ENCODE measurements at places on chromosomes 5 and 9.

GRCh38 chr9:121727295-121728020, 76.0 kb downstream of the DAB2IP start:
- no peak for DNase-seq

GRCh38 chr5:152673601-152674000, 268.5 kb upstream of the NMUR2 start:
- DNase-seq, result peak; percentile 59

DNA sequence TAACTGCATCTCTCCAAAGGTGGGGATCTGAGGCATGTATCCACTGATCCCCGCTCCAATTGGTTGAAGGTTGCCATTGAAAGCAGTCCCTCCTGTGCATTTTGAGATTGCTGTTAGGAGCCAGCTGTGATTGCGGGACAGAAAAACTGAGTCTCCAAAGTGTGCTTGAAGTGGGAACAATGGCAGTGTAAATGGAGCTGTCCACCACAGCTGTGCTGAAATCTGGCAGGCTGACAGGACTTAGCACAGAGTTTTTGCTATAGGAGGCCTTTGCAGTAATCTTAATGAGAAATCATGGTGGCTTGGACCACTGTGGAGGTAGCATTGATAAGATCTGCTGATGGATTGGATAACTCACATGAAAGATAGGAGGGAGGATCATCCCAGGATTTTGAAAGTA, 3.3 kb downstream of the RNF20 start:
- peak; percentile 65 for DNase-seq

GRCh38 chr9:92947268-92948037, at the start of gene FGD3:
FGD3 (plus strand) TSS chr9:92947523; CDS start chr9:92976257, 28,734 bp downstream.
- DNase-seq, result peak; percentile 35

DNA sequence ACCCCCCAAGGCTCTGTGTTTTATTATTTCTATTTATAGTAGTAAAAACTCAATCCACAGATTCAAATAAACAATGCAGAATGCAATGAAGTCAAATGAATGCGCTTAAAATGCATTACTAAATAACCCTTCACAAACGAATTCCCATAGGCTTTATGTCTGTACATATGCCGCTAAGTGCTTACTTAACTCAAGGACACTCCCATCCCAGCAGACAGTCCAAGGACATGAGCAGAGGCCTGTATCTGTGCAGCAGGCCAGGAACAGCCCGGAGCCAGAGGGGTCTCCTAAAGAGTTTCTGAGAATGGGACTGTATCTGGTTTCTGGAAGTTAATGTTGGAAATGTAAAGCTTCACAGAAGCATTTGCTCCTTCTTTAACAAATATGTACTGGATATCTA, 59.8 kb downstream of the MARCHF11 start:
- DNase-seq, result no peak

DNA sequence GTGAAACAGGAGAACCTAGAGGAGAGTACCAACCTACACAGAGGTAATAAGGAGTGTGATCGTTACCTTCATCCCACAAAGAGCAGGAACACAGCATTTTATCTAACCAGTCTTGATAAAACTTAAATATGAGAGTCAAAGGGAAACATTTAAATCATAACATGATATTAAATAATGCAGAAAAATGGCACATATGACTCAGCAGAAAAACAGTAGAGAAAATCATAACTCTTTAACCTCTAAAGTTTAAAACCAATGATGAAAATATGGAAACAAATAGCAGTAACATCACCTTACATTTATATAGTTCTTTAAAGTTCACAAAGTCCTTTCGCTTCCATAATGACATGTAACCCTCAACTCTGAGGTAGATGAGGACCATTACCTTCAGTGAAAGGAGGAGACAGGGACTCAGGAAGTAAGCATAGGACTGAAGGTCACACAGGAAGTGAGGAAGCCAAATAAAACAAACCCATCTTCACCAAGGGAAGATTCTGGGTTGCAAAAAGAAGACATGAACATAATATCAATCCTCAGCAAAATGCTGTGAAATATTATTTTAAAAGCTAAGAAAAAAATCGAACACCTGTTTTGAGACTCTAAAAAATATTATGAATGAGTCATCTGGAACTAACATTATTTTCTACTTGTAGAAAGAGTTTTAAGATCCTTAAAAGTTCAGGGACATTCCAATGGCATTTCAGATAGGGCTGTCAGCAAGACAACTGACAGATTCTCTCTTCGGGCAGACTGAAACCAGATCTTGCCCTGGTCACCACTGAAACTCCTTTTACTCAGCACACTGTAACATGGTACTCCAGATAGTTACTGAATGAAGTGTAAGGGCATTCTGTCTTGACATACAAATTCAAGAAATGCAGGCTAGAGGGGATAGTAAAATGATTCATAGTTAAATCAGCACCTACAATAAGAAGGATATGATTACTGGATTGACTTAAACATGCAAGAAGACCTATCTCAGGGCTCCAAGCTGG, 148.5 kb downstream of the EPB41L4A start:
- peak; percentile 37 for DNase-seq

GRCh38 chr9:81693671-81694378, 4.5 kb upstream of the TLE1 start:
- DNase-seq, result no peak

GRCh38 chr9:132114102-132114707, 34.5 kb upstream of the MED27 start:
- DNase-seq, result peak; percentile 71

DNA sequence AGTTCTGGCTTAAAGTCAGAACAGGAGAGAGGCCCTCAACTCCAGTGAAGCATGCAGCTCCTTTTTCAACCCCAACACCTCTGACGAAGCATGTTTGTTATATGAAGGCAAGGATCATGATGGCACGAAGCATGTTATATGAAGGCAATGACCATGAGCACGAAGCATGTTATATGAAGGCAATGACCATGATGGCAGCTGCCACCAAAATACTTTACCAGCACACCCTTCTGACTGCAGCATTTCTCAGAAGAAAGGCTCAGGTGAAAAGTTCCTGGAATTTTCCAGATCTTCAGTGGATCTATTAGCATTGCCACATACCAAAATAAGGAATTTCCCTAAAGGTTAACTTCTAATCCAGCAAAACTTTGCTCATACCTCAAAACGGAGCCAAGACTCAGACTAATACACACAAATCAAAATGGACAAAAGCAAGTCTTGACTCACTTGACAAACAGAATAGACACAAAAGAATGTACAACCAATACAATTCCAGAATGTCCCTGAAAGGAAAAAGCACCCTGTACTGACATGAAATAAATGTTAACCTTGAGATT, 217.4 kb downstream of the FANCC start:
- DNase-seq, result peak; percentile 84

- DNase-seq, result no peak
These were observed 441.9 kb downstream of the PLK2 start for GRCh38 chr5:58018016-58018415.

DNA sequence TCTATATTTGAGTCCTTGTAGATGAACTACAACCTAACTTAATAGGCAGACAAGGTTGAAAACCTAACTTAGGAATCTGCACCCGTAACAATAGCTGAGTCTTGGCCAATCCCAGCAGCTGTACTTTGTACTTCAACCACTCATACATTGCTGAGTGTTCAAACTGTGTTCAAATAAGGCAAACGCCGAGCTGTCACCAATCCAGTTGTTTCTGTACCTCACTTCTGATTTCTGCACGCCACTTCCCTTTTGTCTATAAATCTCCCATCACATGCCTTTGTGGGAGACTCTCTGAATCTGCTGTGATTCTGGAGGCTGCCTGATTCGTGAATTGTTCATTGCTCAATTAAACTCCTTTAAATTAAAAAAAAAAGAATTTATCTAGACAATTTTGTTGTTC, 167.8 kb upstream of the TUT7 start:
- DNase-seq, result no peak
